ENCODE measurements at places on chromosomes 11 and 22. TPM values are rescaled to one million over a fixed set of nuclear protein-coding genes. Genes with fewer than 3 reads are reported as not detected.
A peak's percentile ranks its signal among the peaks of the same experiment; 100 is the strongest.

DNA sequence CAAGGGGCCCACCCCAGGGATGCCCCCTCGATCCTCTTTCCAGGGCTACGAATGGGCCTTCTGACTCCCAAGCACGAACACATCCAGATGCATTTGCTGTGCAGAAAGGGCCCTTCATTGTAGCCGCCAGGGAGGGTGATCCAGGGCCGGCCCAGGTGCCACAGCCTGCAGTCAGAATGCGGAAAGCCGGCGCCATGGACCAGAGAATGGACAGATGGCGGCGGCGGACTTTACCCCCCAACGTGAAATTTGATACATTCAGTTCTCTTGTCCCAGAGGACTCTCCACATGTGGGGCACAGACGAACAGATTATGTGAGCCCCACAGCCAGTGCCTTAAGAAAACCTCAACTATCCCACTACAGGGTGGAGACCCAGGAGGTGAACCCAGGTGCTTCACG is 87.2 kb downstream of the KIAA1671 start:
- H3K4me1 ChIP-seq, result no peaks in the 10 kb centered on the region
- H3K27me3 ChIP-seq, result no peaks in the 10 kb centered on the region
- no peak overlapping the region for H3K27ac ChIP-seq
- no peak for DNase-seq
- peaks cover 9% of the 10 kb centered on the region for H3K36me3 ChIP-seq

DNA sequence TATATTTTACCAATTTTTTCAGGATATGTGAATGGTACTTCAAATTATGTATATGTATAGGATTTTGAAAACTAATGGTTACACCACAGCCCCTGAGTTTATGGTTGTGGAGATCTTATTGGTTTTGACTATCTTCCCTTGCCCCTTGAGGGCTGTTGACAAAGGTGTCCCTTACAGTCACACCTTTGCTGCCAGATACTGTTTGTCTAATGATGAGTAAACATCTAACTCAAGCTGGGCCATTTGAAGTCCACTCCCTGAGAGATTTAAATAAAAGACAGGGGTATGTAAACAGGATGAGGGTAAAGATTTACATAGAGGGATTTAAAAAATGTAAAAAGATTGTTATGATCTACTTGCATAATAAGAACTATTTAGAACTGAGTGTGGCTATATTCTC is 38.9 kb upstream of the LUZP2 start:
- no peak overlapping the region for H3K4me3 ChIP-seq
- no peak overlapping the region for H3K27ac ChIP-seq
- H3K36me3 ChIP-seq, result no peaks in the 10 kb centered on the region
- H3K27me3 ChIP-seq, result no peaks in the 10 kb centered on the region
- no peaks in the 10 kb centered on the region for H3K4me1 ChIP-seq

GRCh38 chr11:78795621-78796261 is 221.1 kb upstream of the NARS2 start:
- peaks cover 2% of the 10 kb centered on the region for H3K27me3 ChIP-seq
- DNase-seq, result no peak
- H3K4me1 ChIP-seq, result peaks cover 98% of the 10 kb centered on the region

MYEOV gene
- 59.5 TPM for total RNA-seq

GRCh38 chr11:84993386-84993785 is 633.8 kb downstream of the DLG2 start:
- no peak overlapping the region for H3K27ac ChIP-seq
- H3K4me3 ChIP-seq, result no peak overlapping the region
- no peaks in the 10 kb centered on the region for H3K27me3 ChIP-seq
- no peaks in the 10 kb centered on the region for H3K4me1 ChIP-seq
- no peak for DNase-seq

GRCh38 chr11:104106136-104106754 is 57.7 kb downstream of the PDGFD start:
- peak overlapping the region; percentile 3 for H3K4me3 ChIP-seq
- peaks cover 2% of the 10 kb centered on the region for H3K27me3 ChIP-seq
- H3K4me1 ChIP-seq, result peaks cover 29% of the 10 kb centered on the region
- no peak overlapping the region for H3K27ac ChIP-seq

GRCh38 chr22:44638971-44639760 is 62.8 kb upstream of the PRR5 start:
- DNase-seq, result peak; percentile 12
- no peaks in the 10 kb centered on the region for H3K36me3 ChIP-seq
- H3K27ac ChIP-seq, result peak overlapping the region; percentile 81
- H3K4me1 ChIP-seq, result peaks cover 13% of the 10 kb centered on the region
- peak overlapping the region; percentile 28 for H3K4me3 ChIP-seq

UCP3 gene
- total RNA-seq, result 0.33 TPM

STIP1 gene
- 203 TPM for total RNA-seq

DNA sequence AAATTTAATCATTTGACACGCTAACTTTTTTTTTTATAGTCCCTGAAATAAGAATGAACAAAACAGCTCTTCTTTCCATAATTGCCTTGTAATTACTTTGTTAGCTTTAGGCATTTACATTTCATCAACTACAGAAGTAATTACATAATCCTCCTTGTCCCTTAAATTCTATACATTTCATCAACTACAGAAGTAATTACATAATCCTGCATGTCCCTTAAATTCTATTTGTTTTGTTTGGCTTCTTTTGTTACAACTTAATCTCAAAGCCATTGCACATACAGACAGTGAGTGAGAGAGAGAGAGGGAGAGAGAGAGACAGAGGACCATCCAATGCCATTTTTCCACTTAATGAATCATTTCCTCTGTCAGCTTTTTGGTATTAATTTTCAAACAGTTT is 873.2 kb downstream of the METTL15 start:
- no peak overlapping the region for H3K27ac ChIP-seq
- peak overlapping the region; percentile 4 for H3K4me3 ChIP-seq
- no peak for DNase-seq

ELF5 gene
- total RNA-seq, result not detected

- DNase-seq, result no peak
- no peak overlapping the region for H3K4me3 ChIP-seq
- 0 out of 2 replicates have a peak, but pooled peaks cover 6% of the 10 kb centered on the region for H3K4me1 ChIP-seq
- H3K27me3 ChIP-seq, result peaks cover 35% of the 10 kb centered on the region
- no peaks in the 10 kb centered on the region for H3K36me3 ChIP-seq
These were observed 18.5 kb downstream of the SLC22A12 start for GRCh38 chr11:64609436-64610047.

DNA sequence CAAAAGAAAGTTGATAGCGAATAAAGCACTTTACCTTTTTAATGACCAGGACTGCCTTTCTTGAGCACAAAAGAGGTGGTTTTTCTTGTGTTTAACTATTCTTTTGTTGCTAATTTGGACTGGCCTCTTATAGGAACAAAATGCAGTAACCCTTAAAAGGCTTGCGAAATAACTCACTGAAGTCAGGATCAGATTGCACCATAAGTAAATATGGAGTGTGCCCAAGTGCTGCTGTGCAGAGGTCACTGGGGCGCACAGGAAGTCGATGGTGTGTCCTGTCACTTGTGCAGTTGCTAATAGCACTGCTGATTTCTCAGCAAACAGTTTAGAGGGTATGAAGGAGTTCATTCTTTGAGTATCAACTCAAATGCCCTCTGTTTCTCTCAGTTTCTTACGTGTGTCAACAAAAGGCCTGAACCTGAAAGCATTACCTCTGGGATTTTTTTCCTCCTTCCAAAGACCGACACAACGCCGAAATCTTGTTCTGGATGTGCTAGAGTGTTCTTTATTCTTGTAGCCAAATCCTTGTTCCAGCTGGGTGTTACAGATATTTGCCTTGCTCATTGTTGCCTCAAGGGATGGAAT is 71.3 kb downstream of the ATXN10 start:
- H3K27me3 ChIP-seq, result peaks cover 2% of the 10 kb centered on the region
- H3K27ac ChIP-seq, result peak overlapping the region; percentile 51
- DNase-seq, result no peak
- peaks cover 83% of the 10 kb centered on the region for H3K36me3 ChIP-seq

- no peak overlapping the region for H3K27ac ChIP-seq
- H3K4me1 ChIP-seq, result peaks cover 15% of the 10 kb centered on the region
- no peak for DNase-seq
- H3K27me3 ChIP-seq, result peaks cover 6% of the 10 kb centered on the region
These were observed 92.0 kb downstream of the MYEOV start for GRCh38 chr11:69385832-69386427.

ATG16L2 gene
- 7.5 TPM for total RNA-seq

DNA sequence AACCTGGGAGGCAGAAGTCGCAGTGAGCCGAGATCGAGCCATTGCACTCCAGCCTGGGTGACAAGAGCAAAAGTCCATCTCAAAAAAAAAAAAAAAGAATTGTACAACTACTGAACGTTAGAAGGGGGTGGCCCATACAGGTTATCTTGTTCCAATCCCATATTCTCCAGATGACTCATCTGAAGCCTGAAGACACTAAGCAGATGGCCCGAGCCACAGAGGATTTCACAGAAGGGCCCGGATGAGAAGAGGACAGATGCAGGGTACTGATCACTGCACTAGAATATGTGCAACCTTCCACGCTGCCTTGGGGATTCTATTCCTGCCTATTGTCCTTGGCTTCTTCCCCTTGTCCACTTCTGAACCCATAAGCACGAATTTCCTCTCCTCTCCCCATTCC is 70.9 kb upstream of the UBASH3B start:
- peaks cover 20% of the 10 kb centered on the region for H3K27me3 ChIP-seq
- no peak overlapping the region for H3K27ac ChIP-seq
- H3K4me1 ChIP-seq, result peaks cover 12% of the 10 kb centered on the region
- H3K4me3 ChIP-seq, result no peak overlapping the region

DNA sequence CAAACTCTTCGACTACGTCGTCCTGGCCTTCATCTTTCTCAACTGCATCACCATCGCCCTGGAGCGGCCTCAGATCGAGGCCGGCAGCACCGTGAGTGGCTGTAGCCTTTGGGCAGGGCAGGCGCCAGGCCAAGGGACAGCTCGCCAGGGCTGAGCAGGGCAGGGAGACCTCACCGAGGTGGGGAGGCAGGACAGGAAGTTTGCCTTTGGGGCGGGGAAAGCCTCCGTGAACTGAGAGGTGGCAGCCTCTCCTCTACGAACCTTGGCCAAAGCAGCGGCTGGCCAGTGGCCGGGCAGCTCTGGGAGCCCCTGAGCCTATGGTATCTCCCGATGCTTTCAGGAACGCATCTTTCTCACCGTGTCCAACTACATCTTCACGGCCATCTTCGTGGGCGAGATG is 93.2 kb downstream of the CACNA1I start:
- H3K27me3 ChIP-seq, result peaks cover 26% of the 10 kb centered on the region
- no peak overlapping the region for H3K4me3 ChIP-seq
- no peak for DNase-seq
- H3K27ac ChIP-seq, result no peak overlapping the region
- no peaks in the 10 kb centered on the region for H3K36me3 ChIP-seq

- peaks cover 26% of the 10 kb centered on the region for H3K4me1 ChIP-seq
- no peaks in the 10 kb centered on the region for H3K36me3 ChIP-seq
- H3K27ac ChIP-seq, result no peak overlapping the region
- DNase-seq, result peak; percentile 47
These were observed 12.2 kb upstream of the DCHS1 start for GRCh38 chr11:6667733-6668374.

DNA sequence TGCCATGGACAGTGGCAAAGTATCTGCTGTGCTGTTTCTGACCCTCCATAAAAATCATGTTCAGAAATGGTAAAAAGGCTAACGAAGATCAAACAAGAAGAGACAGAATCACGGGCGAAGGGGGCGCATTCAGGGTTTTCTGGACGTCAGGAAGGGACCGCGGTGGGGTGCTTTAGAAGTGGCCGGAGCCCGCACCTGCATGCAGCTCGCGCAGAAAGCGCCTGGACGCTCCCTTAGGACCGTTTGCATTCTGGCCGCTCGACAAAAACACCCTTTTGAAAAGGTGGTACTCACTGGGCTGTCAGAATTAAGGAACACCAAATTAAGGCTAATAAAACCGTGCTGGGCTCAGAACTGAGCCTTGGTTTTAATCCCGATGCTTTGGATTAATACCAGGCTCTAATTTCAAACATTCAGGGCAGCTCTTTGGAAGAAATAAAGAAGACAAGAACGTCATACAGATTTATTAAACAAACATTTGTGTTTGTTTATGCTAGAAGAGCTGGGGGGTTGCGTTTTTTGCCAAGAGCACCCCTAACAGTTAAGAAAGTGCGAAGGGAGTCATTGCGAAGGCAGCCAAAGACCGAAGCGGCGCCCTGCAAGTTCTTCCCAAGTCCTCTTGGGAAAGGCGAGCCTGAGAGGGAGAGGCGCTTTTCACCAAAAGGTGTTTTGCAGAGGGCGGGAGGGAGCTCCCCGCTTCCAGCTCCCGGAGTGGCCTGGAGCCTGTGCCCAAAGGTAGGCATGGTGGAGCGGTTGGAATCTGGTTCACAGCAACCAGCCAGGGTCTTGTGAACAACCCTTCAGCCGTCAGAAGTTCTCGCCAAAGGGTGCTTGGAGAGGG is 47.7 kb upstream of the DBX1 start:
- no peaks in the 10 kb centered on the region for H3K4me1 ChIP-seq
- DNase-seq, result no peak
- H3K27ac ChIP-seq, result no peak overlapping the region
- H3K36me3 ChIP-seq, result no peaks in the 10 kb centered on the region
- H3K4me3 ChIP-seq, result no peak overlapping the region

- no peak overlapping the region for H3K27ac ChIP-seq
- H3K4me3 ChIP-seq, result no peak overlapping the region
- H3K27me3 ChIP-seq, result peaks cover 76% of the 10 kb centered on the region
- H3K4me1 ChIP-seq, result peaks cover 11% of the 10 kb centered on the region
- DNase-seq, result no peak
- H3K36me3 ChIP-seq, result no peaks in the 10 kb centered on the region
These were observed 624 bp downstream of the ART1 start for GRCh38 chr11:3645552-3645951.

Measured in HFFc6 (cell line).